ENCODE measurements at places on chromosomes 3 and 15. TPM values are rescaled to one million over a fixed set of nuclear protein-coding genes. Genes with fewer than 3 reads are reported as not detected.

BTBD1 gene
- total RNA-seq, result 34.2 TPM

SLC24A5 gene
- not detected for total RNA-seq

DNA sequence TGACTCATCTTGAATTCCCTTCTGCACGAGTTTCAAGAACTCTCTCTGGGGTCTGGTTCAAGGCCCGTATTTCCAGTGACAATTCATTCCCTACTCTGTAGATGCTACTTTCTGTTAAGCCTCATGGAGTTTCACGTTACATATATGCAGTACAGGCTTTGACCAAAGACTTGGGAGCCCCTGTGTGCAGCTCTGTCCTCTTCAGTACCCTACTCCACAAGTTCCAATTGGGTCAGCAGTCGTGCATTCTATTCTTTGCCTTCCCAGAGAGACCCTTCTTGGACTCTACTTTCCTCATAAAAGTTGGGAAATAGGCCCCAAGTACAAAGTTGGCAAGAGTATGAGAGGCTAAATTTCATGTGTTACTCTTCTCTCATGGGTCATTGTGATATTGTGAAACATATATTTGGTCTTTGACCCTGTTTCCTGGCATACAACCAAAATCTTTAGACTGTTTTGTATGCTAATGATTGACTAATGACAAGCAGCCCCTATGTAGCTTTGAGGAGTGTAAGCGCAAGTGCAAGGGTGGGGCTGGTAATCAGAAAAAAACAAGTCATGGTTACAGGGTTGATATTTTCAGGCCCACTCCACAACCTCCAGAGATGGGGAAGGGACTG is 15.0 kb upstream of the CCDC50 start:
- H3K36me3 ChIP-seq, result no peaks in the 10 kb centered on the region
- DNase-seq, result no peak

DNA sequence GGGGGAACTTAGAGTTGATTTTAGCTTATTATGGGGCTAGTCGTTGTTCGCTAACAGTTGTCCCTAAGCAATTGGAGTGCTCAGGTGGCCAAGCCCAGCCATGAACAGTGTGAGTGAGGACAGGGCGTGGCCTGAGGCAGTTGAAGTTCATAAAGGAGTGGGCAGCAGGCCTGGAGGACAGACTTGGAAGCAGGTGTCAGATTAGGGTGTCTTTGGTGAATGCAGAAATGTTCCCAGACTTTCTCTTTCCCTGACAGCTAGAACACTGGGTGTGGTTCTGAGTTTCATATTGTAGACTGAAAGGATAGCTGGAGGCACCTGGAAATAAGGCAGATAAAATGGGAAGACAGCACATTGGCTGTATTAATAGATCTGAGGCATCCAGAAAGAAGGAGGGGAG is 59.8 kb upstream of the FGD5 start:
- no peaks in the 10 kb centered on the region for H3K27me3 ChIP-seq
- H3K4me3 ChIP-seq, result no peak overlapping the region
- DNase-seq, result no peak
- peaks cover 4% of the 10 kb centered on the region for H3K4me1 ChIP-seq
- no peaks in the 10 kb centered on the region for H3K36me3 ChIP-seq

DNA sequence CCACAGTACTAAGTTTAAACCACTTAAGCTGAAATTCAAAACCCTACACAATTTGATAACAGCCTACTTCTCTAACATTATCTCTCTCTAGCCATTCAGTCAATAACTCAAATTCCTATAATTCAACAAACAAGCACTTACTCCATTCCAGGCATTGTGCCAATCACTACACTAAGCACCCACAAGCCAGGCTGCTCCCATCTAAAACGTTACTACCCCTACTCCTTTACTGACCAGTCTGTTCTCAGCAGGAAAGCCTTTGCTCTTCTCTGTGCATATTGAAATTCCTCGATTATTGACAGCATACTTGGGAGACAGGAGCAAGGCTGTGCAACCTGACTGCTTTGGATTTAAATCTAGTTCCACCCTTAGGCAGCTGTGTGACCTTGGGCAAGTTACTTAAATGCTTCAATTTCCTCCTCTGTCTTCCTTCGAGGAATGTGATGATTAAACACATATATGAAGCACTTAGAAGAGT is 177.2 kb upstream of the THBS1 start:
- H3K4me3 ChIP-seq, result no peak overlapping the region
- DNase-seq, result no peak
- no peaks in the 10 kb centered on the region for H3K4me1 ChIP-seq
- no peak overlapping the region for H3K27ac ChIP-seq

GRCh38 chr3:100954990-100955389 is 38.2 kb downstream of the ABI3BP start:
- H3K27me3 ChIP-seq, result no peaks in the 10 kb centered on the region
- no peaks in the 10 kb centered on the region for H3K4me1 ChIP-seq
- no peak overlapping the region for H3K4me3 ChIP-seq

- H3K36me3 ChIP-seq, result peaks cover 50% of the 10 kb centered on the region
- no peak overlapping the region for H3K4me3 ChIP-seq
These were observed 88.3 kb downstream of the ARHGEF26 start for GRCh38 chr3:154209499-154209898.

GRCh38 chr15:96790004-96790403 is 459.5 kb downstream of the NR2F2 start:
- no peaks in the 10 kb centered on the region for H3K36me3 ChIP-seq
- H3K4me3 ChIP-seq, result no peak overlapping the region
- no peaks in the 10 kb centered on the region for H3K27me3 ChIP-seq
- no peak overlapping the region for H3K27ac ChIP-seq

- H3K4me1 ChIP-seq, result peaks cover 4% of the 10 kb centered on the region
- no peak overlapping the region for H3K27ac ChIP-seq
- H3K27me3 ChIP-seq, result no peaks in the 10 kb centered on the region
- no peak for DNase-seq
These were observed 256.5 kb upstream of the NECTIN3 start for GRCh38 chr3:110815008-110815583.

DNA sequence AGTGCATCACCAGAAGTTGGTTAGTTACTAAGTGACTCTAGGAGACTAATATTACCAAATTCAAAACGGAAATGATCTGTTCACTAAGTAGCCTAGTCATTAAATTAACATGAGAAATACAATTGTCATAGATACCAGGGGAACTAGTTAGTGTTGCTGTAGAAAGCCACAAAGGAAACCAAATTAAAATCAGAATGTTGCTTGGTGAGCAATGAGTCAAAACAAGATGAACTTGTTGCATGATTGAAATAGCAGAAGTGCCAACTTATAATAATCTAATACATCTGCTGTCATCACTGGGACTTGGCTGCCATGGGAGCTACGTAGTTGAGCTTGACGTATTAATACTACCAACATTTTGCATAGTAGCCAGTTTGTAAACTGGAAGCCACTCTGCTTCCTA is 458.1 kb downstream of the DIPK2A start:
- peaks cover 15% of the 10 kb centered on the region for H3K4me1 ChIP-seq
- no peak for DNase-seq
- H3K27ac ChIP-seq, result no peak overlapping the region

DNA sequence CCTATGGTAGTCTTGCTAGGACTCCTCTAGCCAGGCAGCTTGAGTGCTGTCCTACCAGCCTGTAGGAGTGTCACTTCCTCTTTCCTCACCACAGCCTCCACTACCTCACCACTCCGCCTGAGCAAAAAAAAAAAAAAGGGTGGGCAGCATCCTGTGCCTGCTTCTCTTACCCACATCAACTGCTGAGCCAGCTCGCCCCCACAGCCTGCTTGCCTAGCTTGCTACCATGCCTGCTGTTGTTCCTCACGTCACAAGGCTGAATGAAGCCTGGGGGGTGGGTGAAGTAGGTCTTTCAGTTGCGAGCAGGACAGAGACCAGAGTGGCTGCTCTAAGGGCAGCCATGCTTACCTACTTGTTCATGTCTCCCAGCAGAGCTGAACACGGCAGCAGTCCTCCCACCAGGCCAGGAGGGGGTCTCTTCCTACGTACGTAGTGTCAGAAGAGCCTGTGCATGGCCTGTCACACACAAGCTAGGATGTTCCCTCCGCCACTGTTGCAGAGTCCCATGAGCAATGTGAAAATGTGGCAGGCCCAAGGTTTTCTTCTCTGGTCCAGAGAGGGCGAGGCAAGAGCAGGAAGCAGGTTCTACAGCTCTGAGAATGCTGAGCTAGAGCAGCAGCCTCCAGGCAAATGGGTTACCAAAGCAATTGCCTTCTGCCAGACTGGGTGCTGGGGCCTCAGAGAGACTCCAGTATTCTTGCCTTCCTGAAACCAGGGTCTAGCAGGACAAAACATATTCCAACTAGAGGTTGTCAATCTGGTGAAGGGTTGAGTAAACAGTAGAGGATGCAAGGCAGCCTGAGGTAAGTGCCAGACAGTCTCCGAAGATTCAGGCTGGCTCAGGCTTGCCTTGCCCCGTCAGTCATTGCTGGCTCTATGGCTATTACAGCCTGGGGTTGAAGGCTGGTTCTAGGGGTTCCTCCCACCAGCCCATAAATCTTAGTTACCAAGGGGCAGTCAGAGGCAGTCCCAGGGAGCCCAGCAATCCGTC is 8.1 kb downstream of the PPM1M start:
- H3K27ac ChIP-seq, result no peak overlapping the region
- H3K4me3 ChIP-seq, result no peak overlapping the region
- no peak for DNase-seq
- H3K4me1 ChIP-seq, result no peaks in the 10 kb centered on the region
- no peaks in the 10 kb centered on the region for H3K27me3 ChIP-seq

Data from WTC11 (cell line).